ENCODE measurements at places on chromosomes 2 and 18.

DNA sequence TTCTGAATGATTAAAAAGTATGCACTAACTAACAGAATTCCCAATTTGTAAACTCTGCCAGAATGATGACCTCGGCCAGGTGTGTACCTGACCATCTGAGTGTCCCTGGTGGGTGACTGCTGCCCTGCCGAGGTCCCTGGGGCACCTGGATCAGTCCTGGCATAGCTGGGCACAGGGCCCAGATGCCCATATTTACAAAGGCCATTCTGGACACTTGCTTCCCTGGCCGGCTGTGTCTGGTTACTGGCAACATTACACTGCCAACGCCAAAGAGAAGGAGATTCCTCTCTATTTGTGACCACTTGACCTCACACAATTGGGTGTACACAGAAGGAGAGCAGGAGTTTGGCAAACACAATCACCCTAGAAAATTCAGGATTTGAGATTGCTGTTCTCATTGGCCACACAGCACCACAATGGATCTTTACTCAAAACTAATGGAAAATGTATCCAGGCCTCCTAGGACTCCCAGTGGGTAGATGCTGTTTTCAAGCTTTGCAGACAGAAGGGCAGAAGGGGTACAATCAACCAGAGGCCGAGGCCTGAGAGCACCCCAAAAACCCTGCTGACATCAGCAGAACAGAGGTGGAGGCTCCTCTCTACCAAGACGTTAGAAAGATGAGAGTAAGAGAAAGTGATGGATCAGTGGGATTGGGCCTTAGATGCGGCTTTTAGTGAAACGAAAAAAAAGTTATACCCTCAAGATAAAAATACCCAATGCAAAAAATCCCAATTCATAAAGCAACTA, 58.3 kb upstream of the PXDN start:
- no peak for DNase-seq

- no peak for DNase-seq
Observed at GRCh38 chr18:7926526-7926925, 359.4 kb downstream of the PTPRM start.

DNA sequence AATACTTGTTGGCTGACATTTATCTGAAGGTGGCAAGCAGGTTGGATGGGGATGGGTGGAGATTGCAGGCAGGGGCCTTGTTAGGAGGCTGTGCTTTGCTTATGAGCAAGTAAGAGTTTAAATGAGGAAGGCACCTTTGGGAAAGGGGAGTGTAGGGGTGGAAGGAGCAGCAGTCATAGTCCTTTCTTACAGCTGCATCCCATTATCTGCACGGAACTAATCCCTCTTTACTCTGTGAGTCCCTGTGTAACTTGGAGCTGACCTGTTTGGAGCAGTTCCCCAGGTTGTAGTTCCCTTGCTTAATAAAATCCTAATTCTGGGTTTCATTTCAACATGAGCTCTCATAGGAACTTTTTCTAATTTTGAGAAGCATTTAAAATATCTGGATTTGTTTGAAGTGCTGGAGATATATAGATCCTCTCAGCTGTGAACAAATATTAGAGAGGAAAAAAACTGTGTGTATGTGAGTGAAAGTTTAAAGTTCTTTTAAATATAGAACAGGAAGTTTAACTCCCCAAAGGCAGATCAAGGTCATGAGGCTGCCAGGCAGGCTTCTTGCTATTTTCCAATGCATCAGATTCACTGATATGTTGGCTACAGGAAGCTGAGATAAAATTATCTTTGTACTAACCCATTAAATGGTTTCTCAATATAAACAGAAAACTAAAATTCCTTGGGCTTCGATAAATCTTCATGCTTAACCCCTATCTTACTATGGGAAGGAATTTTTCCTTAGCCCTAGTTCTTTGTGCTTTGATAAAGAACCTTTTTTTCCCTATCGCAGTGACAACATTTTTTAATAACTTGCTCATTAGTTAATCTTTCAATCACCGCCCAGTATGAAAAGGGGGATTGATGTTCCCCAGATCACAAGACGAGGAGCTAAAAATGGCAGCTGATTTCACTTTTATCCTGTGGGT, 104.6 kb upstream of the EML6 start:
- no peak for DNase-seq

GRCh38 chr2:140011287-140011686, 1231.1 kb upstream of the NXPH2 start:
- no peak for DNase-seq

DNA sequence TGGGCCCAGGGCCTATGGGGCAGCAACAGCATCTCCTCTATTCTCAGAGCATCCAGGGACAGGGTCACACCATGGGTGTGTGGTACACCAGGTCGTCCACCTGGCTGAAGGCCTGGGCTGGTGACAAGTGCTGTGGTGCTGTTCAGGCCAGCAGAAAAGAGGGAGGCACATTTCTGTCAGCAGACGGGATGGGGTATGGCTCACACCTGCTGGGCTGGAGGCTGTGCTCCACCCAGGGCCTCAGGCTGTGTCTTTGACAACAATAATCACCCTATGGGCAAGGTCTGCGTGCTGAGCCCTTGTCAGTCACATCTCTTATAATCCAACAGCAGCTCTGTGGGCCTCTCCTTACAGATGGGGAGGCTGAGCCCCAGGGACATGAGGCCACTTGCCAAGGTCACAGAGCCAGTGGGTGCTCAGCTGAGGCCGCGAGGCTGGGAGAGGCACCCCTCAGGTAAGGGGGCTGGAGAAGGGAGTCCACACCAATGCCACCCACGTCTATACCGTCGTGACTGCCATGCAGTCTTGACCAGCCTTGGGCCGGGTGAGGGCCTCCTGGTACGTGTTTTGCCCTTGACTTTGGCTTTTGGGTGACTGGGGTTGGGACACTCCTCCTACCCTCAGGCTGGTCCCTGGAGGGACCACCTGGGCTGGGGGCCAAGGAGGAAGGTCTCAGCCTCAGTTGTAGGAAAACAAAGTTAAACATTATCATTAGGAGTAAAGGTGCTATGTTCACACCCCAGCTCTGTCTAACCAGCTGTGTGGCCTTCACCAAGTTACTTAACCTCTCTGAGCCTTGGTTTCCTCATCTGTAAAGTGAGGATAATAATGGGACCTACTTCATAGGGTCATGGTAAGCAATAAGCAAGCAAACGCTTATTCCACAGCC, 5.6 kb upstream of the HS6ST1 start:
- no peak for DNase-seq

- DNase-seq, result no peak
Observed at GRCh38 chr2:120052597-120052996, 39.7 kb downstream of the EPB41L5 start.

- DNase-seq, result no peak
Observed at GRCh38 chr18:11724781-11725180, 35.7 kb downstream of the GNAL start.

- no peak for DNase-seq
Observed at GRCh38 chr2:16570516-16570915, 95.1 kb downstream of the CYRIA start.

DNA sequence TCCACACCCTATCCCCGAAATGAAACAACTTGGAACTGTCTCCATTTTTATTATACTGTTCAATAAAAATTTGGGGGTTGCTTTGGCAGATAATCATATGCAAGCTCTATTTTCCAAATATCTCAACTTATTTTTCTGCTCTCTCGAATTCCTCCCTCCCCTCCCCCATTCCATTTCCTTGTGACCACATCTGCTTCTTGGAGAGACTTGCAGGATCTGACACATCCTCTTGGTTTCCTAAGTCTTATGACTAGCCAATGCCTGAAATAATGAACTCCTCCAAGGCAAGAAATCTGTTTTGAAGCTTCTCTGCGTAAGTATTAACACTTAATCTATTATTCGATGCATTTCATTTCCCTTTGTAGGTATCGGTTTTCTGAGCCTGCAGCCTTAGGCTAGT, 16.1 kb downstream of the TGIF1 start:
- no peak for DNase-seq

Data from GM06990 (cell line).